ENCODE measurements at places on chromosomes 6 and 20.

- DNase-seq, result no peak
Observed at GRCh38 chr20:24165301-24166122, 176.9 kb upstream of the GGTLC1 start.

DNA sequence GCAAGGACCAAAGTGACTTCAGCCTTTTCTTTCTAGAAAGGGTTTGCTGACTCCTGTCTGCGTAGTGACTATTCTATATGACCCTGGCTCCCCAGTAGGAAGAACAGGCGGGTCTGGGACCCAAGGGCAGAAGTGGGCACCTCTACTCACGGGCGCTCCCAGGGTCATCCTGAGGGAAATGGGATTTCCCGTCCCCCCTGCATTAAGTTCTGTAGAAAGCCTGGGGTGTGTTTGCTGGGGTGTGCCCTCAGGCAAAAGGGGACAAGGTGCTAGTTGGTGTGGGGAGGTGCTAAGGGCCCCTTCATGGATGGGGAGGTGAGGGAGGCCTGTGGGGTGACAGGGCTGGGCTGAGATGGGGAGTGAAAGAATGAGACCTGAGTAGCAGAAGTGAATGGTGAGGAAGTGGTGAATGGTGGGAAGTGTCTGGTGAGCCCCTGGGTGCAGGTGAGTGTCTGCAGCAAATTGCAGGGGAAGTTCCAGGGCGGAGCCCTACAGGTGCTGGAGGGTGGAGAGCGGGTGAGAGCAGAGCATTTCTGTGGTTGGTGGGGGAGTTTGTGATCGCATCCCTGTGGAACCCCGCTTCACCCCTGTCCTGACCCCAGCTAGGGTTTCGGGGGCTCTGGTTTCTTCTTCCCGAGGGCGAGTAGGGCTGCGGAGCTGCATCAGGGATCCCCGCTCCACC, 21.1 kb downstream of the RAET1L start:
- DNase-seq, result no peak

DNA sequence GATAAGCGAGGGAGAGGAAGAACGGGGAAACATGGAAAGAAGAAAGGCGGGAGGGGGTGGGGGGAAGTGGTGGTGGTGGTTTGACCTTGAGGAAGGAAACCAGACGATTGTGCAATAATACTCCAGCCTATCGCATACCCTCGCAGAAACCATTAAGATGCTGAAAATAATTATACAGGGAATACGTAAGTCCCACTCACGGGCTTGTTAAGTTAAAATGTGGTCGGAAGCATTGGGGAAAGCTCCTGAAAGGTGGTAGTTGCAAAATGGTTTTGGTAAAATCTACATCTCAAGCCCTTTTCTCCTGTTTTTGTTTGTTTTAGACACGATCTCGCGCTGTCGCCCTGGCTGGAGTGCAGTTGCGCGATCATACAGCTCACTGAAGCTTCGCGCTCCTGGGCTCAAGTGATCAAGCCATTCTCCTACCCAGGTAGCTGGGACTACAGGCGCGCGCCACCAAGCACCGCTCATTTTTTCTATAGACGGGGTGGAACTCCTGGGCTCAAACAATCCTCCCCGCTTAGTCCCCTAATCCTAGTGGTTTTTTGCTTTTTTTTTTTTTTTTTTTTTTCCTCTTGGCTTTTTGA, 128.9 kb upstream of the ZNF184 start:
- no peak for DNase-seq

GRCh38 chr6:3045369-3045768, 22.9 kb upstream of the RIPK1 start:
- DNase-seq, result no peak

DNA sequence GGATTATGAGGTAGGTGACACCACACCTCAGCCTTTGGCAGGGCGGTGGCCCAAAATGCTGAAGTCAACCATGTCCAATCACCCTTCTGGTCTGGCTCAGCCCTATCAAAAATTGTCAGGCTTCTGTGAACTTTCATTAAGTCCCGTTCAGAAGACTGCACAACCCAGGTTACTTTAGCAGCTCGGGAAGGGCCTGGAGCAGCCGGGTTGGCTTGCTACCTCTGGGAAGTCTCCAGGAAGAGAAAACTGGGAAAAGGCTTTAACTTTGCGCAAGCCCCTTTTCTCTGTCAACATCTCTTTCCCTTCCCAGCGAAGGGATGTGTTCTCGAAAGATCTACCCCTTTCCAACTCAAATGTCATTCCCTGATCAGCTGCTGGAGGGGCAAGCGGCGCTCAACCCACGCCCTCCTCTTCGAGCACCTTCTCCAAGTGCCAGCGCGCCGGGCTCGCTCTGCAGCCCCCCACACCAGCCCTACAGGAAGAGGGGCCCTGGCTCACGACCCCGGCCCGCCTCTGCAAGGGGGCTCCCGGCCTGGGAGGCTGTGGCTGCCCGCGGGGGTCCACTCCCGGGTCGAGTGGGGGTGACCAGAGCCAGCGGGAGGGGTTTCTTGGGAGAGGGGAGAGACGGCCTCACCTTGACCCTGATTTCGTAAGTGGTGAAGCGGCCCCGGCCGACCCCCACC, 573 bp downstream of the SNX3 start:
- peak; percentile 46 for DNase-seq

DNA sequence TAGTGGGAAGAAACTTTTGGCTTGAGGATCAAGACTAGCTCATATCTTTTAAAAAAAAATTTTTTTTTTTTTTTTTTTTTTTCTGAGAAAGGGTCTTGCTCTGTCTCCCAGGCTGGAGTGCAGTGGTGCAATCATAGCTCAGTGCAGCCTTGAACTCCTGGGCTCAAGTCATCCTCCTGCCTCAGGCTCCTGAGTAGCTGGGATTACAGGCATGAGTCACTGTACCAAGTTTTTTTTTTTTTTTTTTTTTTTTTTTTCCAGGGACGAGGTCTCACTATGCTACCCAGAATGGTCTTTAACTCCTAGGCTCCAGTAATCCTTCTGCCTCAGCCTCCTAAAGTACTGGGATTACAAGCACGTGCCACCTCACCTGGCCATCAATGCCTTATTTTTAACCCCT, 27.9 kb downstream of the GCLC start:
- DNase-seq, result no peak

DNA sequence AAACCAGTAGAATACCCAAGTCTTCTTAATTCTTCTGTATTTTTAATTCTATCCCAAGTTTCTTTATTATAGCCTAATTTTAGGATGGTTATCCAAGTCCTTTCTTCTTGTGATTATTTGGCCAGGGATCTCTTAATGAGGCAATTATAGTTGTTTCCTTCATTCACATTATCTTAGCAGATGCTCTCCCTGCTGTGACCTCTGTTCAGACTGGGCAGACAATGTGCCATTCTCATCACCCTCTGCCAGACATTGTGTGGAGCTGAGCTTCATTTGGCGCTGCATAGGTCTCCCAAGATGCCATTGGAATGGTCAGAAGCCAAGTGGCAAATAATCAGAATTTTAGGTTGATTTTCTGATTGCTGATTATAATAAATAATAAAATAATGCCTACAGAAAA, 79.4 kb downstream of the LIN28B start:
- no peak for DNase-seq

DNA sequence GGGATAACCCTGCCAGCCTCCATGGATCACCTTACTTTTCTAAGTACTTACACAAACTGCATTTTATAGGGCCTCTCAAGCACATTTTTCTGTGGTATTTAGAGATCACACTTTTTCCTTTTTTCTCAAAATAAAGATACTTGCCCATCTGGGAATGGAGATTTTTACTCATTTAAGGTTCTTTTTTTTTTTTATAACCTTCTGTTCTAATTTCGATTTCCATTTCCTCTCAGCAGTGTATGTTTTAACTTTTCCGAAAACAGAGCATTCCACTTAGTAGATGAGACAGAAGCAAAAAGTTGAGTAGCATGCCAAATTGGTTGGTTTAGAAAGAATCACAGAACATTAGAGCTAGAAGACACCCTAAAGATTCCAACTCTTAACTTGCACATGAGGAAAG, 214.3 kb downstream of the ARHGAP18 start:
- DNase-seq, result no peak

DNA sequence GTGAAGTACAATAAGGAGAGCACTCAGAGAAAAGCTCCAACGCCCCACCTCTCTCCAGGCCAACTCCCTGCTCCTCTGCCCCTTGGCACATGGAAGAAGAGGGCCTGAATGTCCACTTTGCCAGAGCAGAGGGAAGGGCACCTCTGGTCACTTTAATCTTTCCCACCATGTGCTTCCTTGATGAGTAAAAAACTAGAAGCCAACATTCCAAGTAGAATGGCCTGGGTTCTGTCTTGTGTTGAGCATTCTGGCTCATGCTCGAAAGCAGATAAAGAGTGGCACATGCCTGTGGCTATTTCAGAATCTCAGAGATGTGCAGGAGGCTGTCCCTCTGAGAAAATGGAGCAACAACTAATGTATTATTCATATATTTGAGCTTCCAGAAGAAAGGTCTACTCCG, 177.4 kb upstream of the PLN start:
- no peak for DNase-seq

DNA sequence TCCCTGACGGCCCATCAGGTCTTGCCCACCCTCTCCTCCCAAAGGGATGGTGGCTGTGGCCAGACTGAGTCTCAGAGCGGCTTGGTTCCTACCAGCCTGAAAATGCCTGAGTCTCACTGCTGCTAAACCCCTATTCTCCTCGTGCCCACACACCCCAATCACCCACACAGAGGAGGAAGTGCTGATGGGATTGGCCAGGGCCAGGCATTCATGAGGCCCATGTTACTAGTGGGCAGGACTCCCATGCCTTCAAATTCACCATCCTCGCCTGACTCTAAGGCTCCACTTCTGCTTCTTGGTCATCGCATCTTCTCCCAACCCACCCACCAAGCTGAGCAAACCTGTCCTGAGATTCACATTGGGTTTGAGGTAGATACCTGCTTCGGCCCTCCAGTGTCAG, 80.1 kb upstream of the CST7 start:
- no peak for DNase-seq

GRCh38 chr20:60500038-60500701, 541.9 kb downstream of the CDH26 start:
- DNase-seq, result no peak

DNA sequence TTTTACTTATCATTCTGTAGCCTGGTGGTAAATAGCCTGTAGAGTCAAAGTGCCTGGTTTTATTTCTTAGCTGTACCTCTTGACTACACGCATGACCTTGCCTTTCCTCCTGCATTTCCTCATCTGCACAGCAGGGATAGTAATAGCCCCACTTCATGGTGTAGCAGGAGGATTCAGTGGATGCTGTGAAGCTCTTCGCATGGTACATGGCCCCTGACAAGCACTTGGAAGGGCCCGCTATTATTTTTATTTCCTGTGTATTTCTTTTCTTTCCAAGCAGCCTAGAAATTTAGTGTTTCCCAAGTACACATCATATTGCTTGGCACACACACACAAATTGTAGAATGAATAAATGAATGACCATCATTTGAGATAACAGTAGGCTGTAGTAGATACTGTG, 547.2 kb downstream of the CDH26 start:
- DNase-seq, result no peak

DNA sequence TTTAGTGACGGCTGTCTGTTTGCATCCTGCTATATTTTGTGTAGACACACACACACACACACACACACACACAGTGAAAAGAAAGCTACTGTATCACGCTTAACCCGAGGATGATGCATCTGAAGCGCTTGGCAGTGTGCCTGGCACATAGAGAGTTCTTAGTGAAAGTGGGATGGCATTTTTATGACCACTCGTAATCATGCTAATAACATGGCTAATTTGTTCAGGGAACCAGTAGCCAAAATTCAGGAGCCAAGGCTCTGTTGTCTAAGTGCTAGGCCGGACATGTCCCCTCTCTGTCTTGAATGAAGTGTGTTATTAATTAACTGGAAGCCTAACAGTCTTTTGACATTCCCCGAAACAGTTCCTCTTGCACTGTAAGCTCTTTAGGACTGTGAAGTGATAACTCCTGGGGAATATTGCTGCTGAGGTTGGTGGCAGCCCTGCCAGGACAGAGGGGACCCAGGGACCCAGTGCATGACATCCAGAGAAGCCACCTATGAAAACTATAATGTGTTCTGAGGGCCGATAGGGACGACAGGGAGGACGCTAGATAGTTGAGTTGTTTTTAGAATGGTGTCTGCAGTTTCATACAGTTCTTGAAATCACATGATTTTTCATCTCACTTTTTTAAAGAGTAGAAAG, 45.0 kb upstream of the IRF4 start:
- DNase-seq, result no peak

DNA sequence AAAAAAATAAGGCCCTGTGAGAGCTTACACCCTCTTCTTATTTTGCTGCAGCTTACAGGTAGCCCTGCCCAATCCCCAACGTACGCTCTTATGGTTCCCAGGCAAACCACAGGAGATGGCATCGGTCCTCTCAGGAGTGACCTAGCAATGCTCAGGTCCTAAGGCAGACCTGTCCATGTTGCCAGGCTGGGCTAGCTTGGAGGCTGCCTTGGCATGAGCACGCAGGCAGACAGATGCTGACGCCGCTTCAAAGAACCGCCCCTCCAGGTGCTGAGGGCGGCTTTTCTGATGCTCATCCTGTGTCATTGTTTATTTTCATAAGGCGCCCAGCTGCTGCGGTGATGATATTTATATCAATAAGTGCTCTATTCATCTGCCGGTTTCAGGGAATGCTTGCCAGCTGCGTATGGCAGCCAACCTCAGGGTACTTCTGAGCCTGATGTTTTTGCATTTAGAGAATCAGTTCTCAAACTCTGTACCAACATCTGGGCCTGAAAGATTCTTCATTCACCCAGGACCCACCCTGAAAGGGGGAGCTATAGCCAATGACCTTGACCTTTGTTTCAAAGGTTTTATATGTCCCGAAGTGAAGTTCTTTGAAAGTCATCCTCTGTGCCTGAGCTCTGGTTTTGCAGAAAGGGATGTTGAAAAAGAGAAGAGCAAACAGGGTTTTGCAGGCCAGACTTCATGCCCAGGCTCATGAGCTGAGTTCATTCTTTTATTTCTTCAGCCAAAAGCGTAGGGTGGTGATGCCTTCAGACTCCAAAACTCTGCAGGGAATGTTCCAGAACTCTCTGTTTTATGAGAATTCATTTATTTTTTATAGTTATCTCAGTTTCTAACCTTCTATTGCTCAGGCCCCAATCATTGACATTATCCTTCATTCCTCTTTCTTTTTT, 475.6 kb upstream of the CHD6 start:
- no peak for DNase-seq
